Renal pelvis (tissue), 12 donors: ENCODE measurements at places on chromosomes 5 and 9.

GRCh38 chr5:178625679-178626483 lies 969 bp downstream of the CLK4 start:
- DNase-seq = peak; percentile 30

DNA sequence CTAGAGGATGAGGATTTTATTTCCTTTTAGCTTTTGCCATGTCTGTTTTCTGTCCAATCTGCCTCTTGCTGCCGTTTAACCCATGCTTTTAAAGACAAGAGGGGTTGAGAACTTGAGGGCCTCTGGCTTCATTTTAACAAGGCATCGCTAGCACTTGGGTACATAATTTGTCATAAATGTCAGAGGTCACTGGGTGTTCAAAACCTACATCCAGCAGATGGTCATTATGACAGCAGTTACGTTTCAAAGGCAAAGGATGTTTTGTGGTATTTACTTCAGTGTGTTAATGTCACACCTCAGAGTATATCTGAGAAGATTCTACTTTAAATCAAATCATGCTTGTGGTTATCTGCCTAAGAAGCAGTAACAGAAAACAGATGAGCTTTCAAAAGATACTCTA lies 918.3 kb downstream of the NR2F1-AS1 start:
- no peak for DNase-seq

GRCh38 chr5:148998174-148998797 lies 64.6 kb downstream of the SH3TC2 start:
- DNase-seq = peak; percentile 22

- DNase-seq = peak; percentile 12
Measured at GRCh38 chr5:106796081-106796480, 874.7 kb downstream of the EFNA5 start.

DNA sequence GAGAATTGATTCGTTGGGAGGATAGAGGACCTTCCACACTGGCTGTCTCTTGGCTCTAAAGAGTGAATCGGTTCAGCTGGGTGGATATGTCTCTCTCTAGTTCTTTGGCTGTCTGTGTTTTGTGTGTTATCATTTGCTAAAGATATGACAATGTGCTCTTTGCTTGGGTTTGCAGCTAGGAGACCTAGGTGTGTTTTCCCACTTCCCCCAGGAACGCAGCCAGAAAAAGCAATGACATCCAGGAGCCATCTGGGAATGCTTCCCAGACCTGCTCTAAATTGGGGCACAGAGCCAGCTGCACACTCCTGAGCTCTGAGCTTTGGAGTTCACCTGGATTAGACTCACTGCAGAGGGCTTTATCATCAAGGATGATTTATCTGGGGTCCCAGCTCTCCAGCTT lies 12.8 kb upstream of the PDZD2 start:
- no peak for DNase-seq

- DNase-seq = no peak
Measured at GRCh38 chr5:114477816-114478334, 116.0 kb downstream of the KCNN2 start.

- DNase-seq = no peak
Measured at GRCh38 chr5:171496456-171496855, 77.0 kb downstream of the FGF18 start.

DNA sequence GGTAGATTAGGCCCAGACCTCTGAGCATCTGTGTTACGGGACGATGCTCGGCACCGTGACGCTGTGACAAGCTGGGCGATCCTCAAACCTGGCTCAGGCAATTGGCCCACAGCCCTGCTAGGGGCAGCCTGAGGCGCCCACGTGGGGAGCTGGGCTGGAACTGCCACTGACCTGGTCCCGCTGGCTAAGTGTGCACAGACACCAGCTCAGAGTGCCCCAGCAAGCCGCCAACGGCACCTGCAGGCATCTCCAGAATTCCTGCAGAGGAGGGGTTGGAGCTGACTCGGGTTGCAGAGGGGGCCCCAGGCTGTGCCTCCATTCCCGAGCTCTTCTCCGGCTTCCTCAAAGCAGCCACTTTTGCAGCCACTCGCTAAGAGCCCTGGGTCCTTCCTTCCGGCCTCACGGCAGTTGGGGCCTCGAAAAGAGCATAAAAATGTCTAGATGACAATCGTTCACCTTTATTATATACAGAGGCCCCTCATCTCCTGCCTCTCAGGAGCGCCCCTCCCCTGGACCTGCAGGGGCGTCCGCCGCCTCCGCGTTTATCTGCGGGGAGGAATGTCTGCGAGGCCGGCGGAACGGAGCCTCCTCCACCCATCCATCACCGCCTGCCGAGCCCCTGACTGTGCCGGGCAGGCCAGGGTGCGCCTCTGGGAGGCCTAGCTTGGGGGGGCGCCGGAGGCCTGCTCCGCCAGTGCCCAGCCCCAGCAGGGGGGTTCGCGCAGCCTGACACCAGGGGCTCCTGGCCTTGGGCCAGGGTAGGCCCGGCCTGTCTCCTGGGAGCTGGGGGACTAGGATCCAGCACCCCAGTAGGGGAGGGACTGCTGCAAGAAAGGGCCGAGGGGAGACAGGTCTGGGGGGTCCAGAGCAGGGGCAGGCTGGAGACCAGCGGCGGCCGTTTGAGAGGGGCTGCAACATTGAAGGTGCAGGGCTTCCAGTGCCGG lies 144.9 kb downstream of the BARX1 start:
- peak; percentile 56 for DNase-seq

GRCh38 chr9:120655005-120655622 lies 59.2 kb downstream of the MEGF9 start:
- no peak for DNase-seq

GRCh38 chr9:128723352-128723865 lies 518 bp downstream of the ZDHHC12 start:
- DNase-seq = no peak

DNA sequence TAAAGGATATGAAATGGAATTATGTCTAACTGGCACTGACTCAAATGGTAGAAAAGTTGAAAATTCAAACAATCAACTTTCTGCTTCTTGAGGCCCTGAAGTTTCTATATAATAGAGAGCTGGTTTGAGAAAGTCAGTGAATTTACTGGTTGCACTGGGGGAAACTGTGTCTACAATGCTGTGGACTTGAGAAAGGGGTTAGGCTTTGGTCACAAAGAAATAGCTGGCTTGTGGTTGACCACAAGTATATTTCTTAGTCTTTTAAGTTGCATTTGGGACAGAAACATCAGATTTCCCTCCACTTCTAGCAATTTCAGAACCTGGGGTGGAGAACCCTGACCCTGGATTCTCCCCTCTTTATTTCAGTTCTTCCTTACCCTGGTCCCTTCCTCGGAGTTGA lies 192.6 kb upstream of the ACTBL2 start:
- DNase-seq = no peak

GRCh38 chr5:14728459-14728938 lies 64.0 kb downstream of the OTULIN start:
- DNase-seq = no peak

- no peak for DNase-seq
Measured at GRCh38 chr5:173907686-173908371, 19.7 kb downstream of the CPEB4 start.

GRCh38 chr5:149490599-149491485 lies 60.4 kb downstream of the CSNK1A1 start:
- DNase-seq = no peak

- no peak for DNase-seq
Measured at GRCh38 chr5:18807256-18808149, 1173.2 kb downstream of the TAF11L14 start.

DNA sequence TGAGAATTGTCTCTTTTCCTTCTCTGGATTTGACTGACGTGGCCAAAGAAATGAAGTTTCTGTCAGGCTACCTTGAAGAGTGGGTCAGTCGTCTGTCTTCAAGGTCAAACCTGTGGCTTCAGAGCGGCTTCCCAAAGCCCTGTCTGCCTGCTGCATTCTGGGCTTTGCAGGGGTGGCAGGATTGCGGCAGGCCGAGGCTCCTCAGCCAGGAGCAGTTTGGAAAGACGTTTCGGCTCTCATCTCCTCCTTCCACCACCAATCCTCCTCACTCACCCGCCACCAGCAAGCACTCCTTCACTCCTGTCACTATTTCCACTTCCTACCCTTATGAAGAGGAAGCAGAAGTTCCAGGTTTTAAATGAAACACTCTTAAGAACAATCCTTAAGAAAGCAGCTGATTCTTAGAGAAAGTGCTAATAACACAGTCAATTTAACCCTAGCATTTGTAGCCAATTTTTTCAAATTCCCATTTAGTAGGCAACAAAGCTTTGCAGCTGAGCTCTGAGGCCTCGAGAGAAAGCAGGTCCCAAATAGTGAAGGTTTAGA lies 351.7 kb downstream of the ZNF608 start:
- no peak for DNase-seq

- DNase-seq = no peak
Measured at GRCh38 chr5:133230823-133231578, 179.2 kb downstream of the HSPA4 start.
